ENCODE measurements at places on chromosomes 2 and 18.

- DNase-seq, result no peak
Measured at GRCh38 chr2:113376913-113377445, 60.5 kb upstream of the ZNG1B start.

DNA sequence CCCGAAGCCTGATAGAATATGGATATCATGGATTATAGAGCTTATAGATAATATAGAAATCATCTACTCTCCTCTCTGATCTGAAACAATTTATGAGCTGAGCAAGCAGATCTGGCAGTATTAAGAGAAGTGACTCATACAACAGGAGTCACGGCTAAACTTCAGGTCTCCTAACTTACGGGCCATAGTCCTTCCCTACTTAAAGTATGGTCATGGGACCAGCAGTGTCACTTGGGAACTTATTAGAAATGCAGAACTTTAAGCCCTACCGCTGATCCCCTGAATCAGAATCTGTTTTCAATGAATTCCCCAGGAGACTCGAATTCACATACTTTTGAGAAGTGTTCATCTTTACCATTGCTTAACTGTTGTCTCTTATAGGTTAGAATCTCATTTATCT is 195.7 kb upstream of the FANCL start:
- DNase-seq, result no peak

DNA sequence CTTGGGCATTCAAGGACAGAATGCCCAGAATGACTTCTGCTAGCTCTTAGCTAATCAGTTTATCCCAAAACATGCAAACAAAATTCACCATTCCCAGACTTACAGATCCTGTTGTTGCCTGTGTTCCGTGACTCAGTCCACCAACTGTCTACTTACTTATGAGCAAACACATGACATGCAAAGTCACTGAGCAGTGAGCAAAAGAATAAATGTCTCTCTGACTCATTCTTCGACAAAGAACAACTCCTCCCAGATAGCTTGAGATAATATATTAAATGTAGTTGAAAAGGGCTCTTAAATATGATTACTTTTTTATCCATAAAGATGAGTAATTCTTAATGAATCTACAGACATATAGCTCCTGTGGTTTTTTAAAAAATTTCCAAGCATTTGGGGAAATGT is 9.0 kb upstream of the CREG2 start:
- DNase-seq, result peak; percentile 84

GRCh38 chr2:119371111-119371510 is 4.3 kb downstream of the DBI start:
- no peak for DNase-seq

- no peak for DNase-seq
Measured at GRCh38 chr2:19635951-19636510, 265.8 kb downstream of the TTC32 start.

DNA sequence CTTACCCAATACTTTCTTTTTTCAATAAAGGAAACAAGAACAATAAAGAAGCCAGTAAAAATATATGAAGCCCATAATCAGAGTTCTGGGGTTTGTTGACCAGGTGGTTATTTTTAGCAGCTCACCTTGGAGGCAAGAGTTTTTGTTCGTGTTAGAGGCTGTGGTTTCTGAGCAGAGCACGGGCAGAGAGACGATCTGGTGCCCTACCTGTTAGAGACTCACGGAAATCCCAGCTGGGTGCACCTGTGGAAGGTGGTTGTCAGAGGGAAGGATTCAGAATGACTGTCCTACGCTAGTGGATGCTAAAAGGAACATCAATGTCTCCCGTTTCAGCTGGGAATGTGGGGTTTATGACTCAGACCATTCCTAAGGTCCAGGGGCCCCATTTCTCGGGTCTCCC is 87.6 kb downstream of the NRP2 start:
- DNase-seq, result no peak

DNA sequence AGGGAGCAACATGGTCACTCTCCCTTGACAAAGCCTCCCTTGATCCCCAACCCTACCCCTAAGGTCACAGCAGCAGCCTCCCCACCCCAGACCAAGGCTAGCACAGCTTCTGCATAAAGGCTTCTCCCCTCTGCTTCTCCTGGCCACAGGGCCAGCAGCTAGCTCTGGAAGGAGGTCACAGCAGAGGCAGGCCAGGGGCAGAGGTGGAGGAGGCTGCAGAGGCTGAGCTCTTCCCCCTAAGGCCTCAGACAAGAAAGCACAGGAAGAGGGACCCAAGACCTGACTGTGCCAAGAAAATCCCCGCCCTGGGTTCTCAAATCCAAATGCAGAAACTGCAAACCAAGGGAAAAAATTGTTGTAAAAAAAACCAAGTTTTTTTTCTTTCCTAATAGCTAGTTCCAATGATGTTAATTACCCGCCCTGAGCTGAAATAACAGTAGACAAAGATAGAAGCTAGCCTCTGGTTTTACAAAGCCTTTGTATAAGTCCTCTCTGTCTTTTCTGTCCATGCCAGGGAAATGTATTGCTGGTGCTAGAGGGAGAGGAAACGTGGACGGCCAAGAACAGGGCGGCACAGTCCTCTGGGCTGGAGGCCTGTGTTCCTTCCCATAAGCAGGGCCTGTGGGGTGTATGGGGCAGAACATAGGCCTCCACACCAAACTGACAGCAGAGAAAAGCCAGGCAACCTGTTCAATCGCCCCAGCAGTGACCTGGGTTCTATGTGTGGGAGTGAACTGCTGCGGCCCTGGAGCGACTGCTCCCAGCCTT is 79.5 kb downstream of the POLR1A start:
- DNase-seq, result no peak

GRCh38 chr18:22344908-22345670 is 72.6 kb downstream of the CTAGE1 start:
- DNase-seq, result no peak

GRCh38 chr18:75003764-75004690 is 204.9 kb downstream of the PTGR3 start:
- no peak for DNase-seq

GRCh38 chr2:128543646-128544045 is 225.0 kb upstream of the HS6ST1 start:
- no peak for DNase-seq

GRCh38 chr2:121063471-121063870 is 221.5 kb downstream of the TFCP2L1 start:
- peak; percentile 69 for DNase-seq

GRCh38 chr18:13464432-13465123 is 246.0 kb downstream of the LDLRAD4 start:
- DNase-seq, result no peak

DNA sequence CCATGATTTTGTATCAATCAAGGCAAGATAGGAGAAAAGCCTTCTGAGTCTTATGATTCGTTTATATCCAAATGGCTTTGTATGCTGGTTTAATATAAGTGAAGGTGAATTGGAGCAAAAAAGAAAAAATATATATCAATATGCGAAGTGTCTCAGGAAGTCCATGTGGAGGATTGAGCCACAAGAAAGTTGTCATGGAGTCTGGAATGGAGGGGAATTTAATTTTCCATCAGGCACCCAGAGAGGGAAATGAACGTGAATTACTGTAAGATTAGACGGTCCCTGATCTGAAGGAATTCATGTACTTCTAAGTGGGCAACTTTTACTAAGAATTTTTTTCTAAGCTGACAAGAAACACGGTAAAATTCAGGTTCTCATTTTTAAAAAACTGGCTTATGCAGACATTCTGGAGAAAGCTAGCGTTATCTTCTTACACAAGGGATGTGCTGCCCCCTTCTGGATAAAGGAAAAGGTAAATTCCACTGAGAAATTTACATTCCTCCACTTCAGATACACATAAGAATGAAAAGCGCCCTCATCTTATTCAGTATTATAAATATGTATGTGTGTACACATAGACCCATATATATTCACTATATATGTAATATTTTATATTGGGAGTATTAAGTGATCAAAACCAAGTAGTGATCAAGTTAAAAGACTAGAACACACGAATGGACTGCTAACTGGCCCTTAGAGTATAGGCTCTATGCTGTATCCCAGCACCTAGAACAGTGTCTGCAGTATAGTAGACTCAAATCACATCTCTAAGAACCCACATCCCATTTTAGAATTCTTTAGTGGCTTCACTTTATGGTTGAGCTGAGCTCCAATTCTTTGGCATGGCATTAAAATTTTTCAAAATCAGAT is 289.0 kb upstream of the TFPI start:
- DNase-seq, result peak; percentile 37

GRCh38 chr2:162297925-162298552 is 20.4 kb downstream of the IFIH1 start:
- DNase-seq, result peak; percentile 44

- DNase-seq, result no peak
Measured at GRCh38 chr2:107936433-107937359, 49.6 kb upstream of the SLC5A7 start.

DNA sequence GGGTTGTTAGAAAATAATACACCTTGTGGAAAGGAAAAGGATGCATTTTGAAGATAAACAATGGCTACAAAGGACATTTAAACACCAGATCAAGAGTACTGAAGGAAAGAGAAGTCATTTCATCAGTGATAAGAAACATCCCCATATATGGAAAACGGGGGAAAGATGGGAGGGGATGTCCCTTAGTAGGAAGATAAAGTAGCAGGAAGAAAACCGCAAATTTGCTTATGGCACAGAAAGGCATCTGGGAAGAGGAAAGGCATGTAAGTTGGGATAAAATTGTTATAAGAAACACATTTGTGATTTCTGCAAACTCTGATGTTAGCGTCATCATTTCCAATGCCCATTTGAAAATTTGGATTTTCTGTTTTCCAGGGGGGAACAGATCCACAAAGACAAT is 10.5 kb upstream of the LYPD1 start:
- DNase-seq, result no peak

DNA sequence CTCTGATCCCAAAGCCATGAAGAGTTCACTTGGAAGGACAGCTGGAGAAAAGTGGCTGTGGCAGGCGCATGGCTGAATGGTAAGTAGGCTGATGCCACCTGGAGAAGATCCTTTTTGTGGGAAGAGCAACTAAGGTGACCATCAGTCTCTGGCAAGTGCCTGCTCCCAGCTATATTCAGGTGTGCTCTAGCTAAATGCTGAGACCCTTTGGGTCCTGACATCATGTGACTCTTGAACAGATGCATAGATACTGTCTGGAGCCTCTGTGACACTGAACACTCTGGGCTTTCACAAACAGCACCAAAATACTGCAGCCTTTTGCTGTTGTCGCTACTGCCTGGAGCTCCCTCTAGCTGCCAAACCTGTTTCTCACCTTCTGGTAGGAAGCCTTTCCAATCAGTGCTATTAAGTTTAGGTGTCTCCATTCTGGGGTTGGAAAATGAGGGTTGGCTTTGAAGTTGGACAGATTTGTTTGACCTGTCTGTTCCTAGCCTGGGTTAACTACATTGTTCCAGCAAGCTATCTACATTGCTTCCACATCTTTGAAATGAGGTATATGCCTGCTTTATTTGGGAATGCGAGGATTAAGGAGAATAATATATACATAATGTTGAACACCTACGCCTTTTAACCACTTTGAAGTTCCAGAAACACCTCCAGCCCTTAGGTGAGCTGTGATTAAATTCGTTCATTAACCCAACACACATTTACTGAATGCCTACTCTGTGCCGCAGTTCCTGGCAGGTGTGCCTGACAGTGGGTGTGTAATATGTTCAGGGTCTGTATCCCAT is 3.1 kb downstream of the EGR4 start:
- no peak for DNase-seq

DNA sequence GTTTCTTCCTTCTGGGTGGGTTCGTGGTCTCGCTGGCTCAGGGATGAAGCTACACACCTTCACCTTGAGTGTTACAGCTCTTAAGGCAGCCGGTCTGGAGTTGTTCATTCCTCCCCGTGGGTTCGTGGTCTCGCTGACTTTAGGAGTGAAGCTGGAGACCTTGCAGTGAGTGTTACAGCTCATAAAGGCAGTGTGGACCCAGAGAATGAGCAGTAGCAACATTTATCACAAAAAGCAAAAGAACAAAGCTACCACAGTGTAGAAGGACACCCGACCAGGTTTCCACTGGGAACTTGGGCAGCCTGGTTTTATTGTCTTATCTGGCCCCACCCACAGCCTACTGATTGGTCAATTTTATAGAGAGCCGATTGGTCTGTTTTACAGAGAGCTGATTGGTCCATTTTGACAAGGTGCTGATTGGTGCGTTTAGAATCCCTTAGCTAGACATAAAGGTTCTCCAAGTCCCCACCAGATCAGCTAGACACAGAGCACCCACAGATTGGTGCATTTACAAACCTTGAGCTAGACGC is 20.1 kb upstream of the ROCK1 start:
- DNase-seq, result no peak

- no peak for DNase-seq
Measured at GRCh38 chr18:68935686-68936085, 137.8 kb downstream of the CCDC102B start.

- peak; percentile 39 for DNase-seq
Measured at GRCh38 chr2:30127016-30127893, 19.6 kb upstream of the YPEL5 start.

GRCh38 chr2:43217228-43218154 is 8.9 kb downstream of the ZFP36L2 start:
- DNase-seq, result no peak

- DNase-seq, result no peak
Measured at GRCh38 chr18:57212678-57213077, 65.8 kb downstream of the BOD1L2 start.

DNA sequence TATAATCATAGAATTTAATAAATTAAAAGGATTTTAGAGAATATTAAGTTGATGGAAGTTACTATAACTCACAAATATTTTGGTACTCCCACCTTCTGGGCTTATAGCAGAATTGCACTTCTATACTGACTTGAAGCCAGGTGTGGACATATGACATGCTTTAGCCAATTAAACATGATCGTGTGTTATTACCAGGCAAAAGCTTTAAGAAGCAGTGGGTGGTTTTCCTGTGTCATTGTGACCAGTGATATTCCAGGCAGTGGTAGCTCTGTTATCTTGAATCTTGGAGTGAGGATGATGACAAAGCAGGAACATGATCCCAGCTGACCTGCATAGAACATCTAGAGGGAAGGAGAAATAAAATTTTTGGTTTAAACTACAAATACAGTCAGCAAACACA is 370.9 kb upstream of the ZEB2 start:
- DNase-seq, result no peak

DNA sequence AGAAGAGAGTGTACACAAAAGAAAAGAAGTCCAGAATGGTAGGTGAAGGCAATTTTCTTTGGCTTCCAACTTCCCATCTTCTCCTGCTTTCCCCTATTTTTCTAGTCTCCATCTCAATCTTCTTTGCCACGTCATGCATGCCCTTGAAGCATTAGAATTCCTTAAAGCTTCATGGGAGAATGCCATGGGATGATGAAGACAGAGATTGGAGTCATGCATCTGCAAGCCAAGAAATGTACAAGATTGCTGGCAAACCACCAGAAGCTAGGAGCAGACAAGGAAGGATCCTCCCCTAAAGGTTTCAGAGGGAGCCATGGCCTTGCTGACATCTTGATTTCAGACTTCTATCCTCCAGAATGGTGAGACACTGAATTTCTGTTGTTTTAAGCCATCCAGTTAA is 305.9 kb downstream of the HRH4 start:
- peak; percentile 61 for DNase-seq

- DNase-seq, result peak; percentile 90
Measured at GRCh38 chr18:22314420-22314819, 103.3 kb downstream of the CTAGE1 start.

All from AG20443 (cell line).